ENCODE measurements at places on chromosomes 6 and 20.

GRCh38 chr6:43506171-43506570, 4.0 kb downstream of the LRRC73 start:
- DNase-seq = no peak

- DNase-seq = no peak
Measured at GRCh38 chr6:6861351-6861894, 246.3 kb upstream of the RREB1 start.

DNA sequence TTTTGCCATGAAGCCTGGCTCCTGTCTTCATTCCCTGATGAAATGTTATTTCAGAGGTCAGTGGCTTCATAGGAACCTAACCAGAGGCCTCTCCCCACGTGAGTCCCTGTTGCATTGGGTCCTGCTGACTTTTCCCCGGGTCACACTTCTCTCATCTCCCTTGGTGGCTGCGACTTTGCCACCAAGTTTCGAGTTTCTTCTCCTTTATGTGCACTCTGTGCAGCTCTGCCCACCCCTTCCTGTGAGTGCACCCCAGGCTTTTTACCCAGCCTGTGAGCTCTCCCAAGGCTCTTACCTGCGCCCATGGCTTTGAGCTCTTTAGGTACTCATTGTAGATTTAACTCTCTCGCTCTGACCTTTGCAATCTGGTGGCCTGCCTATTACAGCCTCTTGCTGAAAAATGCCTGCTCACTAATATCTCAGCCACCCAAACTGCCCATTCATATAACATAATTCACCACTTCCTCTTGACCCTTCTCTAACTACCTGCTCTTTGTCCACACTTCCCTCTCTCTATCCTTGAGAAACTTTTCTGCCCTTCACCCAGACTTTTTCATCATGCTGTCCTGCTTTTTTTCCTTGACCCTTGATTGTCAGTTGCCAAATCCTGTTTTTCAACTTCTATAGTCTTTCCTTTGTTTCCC, 105.9 kb downstream of the SASH1 start:
- DNase-seq = no peak

DNA sequence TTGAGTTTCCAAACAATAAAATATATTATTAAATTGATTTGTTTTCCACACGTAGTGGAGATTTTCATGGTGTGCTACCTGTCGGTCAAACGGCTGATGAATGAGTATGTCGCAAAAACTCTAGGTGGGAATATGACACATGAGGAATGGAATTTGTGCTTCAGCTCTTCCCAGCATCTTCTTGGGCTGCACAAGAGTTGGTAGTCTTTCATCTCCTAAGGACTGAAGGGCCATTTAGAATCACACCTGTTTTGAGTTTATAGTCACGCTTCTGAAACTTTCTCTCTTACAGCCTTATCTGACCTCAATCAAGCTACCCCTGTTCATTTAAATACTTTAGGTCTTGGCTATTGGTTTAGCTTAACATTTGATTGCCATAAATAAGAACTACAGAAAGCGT, 157.7 kb upstream of the AKAP12 start:
- no peak for DNase-seq

GRCh38 chr6:43035495-43036194, 14.2 kb downstream of the RRP36 start:
- no peak for DNase-seq

Data from sigmoid colon (tissue), 7 donors.